ENCODE measurements at places on chromosomes 7 and 10.

DNA sequence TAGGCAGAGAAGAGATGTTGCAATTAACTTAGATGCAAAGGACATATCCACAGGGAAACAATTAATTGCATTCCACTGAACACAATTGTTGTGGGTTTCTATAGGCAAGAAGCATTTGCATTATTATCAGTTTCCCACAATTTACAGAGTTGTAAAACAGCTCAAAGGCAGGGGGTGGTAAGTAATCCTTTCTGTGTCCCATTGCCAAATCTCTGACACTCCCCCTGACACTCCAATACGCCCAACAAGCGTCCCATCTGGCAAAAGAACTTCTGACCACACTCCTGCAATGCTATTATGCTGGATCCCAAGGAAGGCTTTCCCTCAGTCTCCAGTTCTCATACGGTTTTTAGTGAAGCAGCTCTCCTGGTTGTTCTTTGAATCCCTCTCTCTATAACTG, 179.8 kb downstream of the CXCL12 start:
- no peak for DNase-seq

DNA sequence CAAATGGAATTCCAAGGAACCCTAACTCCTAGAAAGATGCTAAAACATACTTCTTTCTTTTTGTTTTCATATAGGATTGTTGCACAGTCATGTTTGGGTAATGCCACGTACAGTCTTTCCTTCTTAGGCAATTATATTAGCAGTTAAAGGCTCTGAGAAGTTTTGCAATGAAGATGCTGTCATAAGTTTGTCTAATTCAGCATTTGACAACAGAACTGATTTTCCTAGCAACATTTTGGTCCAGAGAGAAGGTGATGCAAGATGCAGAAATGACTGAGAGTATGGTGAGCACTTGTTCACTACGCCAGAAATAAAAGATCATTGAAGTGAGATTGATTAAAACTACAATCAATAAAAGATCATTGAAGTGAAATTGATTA, 184.0 kb upstream of the PLXNA4 start:
- DNase-seq, result no peak

- no peak for DNase-seq
Observed at GRCh38 chr7:15688911-15689310, 2.4 kb upstream of the MEOX2 start.

DNA sequence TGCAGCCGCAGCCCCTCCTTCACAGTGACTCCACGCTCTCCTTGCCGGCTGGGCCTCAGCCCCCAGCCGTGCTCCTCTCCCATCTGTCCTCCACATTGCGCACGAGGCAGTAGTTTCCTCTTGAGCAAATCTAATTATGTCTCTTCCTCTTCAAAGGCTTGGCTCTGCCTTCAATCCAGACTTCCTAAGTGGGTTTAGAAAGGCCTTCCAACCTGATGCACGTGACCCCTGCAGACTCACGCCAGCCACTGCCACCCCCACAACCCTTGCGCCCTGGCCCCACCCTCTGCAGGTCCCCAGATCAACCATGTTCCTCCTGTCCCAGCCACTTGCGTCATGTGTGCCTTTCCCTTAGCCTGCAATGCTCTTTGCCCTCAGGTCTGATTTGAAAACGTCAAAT, 75.0 kb upstream of the ADAM12 start:
- no peak for DNase-seq
